Activated CD4-positive, CD25-positive, alpha-beta regulatory T cell treated with anti-CD3 and anti-CD28 coated beads, Interleukin-2, amount 50 U/mL, for 72 hours (primary cell): ENCODE measurements at places on chromosomes 12 and 14.

DNA sequence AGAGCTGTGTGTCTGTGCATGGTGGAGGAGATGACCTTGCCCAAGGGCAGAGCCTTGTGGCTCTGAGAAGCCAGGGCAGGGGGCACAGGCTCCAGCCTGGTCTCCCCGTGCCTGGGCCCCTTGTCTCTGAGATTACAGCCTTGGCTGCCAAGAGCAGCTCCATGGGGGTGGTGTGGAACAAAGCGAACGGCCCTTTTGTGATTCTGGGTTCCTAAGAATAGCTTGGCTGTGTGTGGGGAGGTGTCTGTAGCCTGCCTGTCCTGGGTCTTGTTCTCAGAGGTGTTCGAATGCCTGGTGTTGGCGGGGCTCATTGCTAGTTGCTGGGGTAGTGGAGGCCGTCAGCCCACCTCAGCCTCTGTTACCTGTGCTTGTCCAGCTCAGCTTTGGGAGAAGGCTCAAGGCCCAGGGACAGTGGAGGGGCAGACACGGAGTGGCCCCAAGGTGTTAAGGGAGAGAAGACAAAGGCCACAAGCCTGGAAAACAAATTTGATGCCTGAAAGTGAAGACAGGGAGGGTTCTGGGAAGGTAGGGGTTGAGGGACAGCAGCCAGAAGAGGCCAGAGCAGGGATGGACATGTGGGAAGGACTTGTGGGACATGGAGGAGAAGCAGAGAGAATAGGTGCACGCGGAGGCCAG, 7.4 kb upstream of the MYH7 start:
- no peak for DNase-seq

- DNase-seq, result no peak
These were observed 31.1 kb downstream of the CALM1 start for GRCh38 chr14:90427848-90428426.

- DNase-seq, result no peak
These were observed 8.9 kb upstream of the LTA4H start for GRCh38 chr12:96044017-96044942.

DNA sequence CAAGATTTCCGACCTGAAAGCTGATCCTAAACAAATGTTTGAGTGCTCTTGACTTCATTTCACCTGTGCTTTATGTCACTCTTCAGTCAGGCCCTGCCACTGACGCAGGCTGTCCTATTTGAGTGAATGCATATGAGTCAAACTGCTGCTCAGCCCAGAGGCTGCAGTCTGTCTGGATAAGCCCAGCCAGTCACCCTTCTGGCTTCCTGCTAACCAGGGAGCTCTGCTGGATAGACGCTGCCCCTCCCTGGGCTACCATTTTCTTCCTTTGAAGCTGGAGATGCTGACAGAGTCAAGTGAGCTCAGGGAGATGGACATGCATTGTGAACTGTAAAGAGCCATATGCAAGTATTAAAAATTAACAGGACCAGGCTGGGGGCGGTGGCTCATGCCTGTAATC, 5.1 kb upstream of the TUNAR start:
- DNase-seq, result no peak

GRCh38 chr12:77925536-77926108, 94.9 kb downstream of the NAV3 start:
- DNase-seq, result no peak

DNA sequence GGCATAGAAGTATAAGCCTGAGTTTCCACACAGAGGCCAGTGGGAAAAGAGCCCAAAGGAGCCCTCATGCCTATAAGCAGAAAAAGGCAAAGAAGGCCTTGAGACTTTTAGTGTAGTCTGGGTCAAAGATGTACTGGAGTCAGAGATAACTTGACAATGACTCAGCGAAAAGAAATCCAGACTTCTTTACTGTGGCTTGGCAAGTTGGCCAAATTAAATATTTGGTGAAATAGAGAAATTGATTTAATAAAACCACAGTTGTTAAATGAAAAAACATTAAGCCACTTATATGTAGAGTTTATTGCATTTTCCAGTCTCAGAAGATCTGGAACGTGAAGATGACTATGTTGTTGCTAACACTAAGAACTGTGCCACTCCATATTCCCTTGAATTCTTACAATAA, 105.1 kb downstream of the TMTC3 start:
- DNase-seq, result no peak

DNA sequence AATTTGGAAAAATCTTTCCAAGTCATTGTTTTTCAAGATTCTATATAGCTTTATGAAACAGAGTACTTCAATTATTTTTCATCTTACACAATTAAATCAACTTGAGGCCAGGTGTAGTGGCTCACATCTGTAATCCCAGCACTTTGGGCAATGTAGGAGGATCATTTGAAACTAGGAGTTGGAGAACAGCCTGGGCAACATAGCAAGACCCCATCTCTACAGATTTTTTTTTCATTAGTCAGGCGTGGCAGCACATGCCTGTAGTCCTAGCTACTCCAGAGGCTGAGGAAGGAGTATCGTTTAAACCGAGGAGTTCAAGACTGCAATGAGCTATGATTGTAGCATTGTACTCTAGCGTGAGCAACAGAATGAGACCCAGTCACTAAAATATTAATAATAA, 72.9 kb downstream of the BMP4 start:
- no peak for DNase-seq

- no peak for DNase-seq
These were observed 1.8 kb downstream of the BAG5 start for GRCh38 chr14:103560691-103561090.

DNA sequence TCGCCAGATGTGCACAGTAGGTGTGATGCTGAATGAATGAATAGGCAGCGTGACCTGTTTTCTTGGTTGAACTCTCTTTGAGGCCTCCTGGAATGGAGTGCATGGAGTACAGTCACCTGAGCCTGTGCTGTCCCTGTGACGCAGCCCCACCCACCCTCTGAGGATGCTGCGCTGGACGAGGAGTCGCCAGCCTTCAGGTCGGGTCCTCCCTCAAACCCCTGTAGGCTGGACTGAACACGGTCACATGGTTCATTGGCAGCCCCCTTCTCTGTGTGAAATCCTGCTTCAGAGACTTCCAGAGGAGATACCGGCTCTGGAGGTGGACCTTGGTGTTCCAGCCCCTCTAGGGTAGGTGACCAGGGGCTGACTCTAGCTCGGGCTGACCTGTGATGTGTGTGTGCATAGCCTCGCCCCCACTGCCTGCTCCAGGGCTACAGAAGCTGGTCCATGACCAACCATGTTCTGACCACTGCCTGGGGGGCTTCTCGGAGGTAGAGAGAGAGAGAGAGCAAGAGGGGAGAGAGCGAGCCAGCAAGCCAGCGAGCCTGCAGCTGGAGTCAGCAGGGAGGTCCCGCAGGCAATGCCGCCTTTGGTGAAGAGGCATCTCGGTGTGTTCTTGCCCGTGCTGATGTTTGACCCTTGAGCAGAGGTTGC, 158.0 kb upstream of the RTL1 start:
- DNase-seq, result no peak

DNA sequence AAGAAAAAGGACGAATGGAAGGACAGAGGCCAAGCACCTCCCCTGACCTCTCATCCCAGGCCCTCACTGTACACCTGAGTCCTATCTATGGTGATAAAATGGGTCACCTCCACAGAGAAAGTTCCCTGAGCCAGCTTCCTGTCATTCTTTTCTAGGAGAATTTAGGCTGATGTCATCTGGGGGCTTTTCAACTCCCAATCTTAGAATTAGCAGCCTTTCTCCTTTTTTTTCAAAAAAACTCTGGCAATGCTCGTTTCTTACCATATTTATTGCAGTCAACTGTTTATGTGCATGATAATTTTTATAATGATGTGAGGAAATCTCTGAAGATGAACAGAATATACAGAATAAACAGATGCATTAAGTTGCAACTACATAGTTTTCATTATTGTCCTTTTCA, 177.6 kb downstream of the SNAPC1 start:
- no peak for DNase-seq

- no peak for DNase-seq
These were observed 2.7 kb downstream of the DEGS2 start for GRCh38 chr14:100156776-100157175.

DNA sequence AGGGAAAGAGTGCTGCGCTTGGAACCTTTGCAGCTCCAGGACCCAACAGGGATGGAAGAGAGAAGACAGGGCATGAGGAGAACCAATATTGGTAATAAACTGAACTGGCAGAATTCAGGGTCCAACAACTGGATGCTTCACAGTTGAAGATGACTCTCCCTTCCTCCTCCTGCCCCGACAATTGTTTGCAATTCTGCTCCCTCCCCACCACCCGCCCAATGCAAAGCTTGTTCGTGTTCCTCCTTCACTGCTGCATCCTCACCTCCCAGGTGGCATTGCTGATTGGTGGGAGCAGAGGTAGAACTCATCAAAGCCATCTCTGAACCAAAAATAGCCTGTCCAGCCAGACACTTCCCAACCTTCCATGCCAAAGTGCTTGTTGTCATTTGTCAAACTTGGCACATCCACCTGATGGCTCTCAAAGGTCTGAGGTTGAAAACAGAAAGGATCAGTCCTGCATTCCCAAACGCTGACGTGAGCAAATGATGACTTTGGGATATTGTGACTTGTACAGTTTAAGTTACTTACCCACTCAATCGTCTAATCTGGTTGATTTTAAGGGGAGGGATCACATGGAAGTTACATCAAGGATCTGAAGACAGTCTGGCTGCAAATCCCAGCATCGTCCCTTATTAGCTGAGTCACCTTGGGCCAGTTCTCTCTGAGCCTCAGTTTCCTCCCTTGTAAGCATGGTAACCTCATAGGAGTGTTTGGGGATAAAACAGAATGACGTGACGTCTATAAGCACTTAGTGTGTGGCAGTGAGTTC, 242.6 kb upstream of the CRY1 start:
- no peak for DNase-seq

DNA sequence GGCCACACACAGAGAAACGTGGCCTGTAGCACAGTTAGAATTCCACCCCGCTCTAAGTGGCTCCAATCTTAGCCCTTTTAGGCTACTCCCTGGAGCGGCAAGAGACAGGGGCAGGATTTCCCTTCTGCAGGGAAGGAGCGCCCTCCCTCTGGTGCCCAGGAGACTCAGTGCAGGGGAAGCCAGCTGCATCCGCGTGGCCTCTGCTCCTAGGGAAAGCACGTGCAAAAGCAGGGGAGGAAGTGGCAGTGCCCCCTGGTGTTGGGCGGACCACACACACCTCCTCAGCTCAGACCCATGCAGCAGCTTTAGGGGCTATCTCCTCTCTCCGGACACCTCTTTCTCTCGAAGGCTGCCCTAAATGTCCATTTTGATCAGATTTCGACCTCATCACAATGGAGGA, 50.0 kb downstream of the SPRING1 start:
- DNase-seq, result no peak

DNA sequence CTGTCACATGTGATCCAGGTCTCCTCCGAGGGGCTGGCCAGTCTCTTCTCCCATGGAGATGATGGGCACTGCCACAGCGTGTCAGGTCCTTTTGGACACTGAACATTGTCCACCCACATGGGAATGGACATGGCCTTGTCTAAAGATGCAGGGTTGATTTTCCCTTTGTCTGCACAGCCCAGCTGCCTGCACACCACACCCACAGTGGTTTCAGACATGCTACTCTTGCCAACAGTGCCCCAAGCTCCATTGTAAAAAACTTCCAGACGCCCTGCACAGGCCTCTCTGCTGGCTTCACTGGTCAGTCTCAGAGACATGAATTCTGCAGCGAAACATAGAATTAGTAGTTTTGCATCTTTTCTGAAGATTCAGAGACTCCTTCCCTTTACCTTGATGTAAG, 18.5 kb downstream of the CD163 start:
- no peak for DNase-seq

DNA sequence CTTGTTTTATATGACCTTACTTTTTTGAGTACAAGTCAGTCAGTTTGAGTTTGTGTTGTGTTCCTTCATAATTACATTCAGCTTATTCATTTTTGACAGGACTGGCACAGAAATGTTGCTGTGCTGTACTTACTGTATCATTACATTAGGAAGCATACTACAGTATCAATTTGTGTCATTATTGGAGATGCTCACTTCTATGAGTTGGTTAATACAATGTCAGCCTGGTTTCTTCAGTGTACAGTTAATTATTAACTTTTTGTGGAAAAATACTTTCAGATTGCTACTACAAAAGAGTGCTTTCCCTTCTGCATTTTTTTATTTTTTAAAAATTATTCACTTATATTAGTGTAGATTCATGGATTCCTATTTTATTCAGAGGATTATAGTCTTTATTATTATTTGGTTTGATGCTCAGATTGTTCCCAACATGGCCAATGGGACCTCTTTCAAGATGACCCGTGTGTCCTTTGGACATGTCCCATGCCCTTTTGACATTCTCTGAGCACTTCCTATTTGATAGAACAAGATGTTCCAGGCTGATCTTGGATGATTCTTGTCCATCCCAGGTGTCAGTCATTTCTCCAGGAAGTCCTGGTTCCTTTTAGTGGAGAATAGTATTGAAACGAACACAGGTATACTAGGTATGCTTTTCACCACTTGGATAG, 66.6 kb downstream of the MON2 start:
- DNase-seq, result no peak

DNA sequence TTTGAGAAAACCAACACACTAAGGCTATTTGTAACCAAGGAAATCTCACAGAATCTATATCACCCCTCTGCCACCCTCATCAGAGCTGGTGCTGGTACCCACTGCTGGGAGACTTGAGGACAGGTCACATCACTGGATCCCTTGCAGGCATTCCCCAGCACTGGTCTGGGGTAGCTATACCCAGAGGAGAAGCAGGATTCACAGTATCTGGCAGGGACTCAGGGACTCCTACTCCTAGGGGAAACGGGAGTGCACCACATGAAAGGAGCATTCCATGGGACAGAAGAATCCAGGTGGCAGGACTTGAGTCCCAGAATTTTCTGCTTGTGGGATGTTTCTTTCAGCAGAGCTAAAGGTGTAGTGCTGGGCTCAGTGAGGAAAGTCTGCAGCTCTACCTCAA, 223.2 kb downstream of the ADGRD1 start:
- no peak for DNase-seq

- DNase-seq, result no peak
These were observed 142.3 kb downstream of the PCNX1 start for GRCh38 chr14:71049435-71050133.

GRCh38 chr14:92651758-92652406, 96.5 kb downstream of the LGMN start:
- DNase-seq, result peak; percentile 67

GRCh38 chr12:78331753-78332152, 501.1 kb downstream of the NAV3 start:
- no peak for DNase-seq

DNA sequence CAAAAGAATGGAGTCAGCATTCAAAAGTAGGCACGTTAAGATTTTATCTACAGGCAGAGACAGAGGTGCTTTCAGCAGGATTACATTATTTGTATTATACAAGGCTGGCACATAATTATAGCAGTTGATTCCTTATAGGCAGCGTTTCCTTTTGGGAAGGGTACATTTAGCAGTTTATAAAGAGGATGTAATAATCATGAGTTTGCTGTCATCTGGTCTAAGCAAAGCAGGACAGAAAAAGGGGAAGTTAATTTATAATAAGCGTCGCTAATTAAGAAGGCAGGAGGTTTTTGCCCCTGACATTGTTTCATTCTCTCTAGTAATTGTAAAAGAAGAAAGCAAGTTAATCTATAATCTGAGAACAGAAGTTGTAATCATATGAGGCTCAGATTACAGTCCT, 259.9 kb upstream of the MDGA2 start:
- DNase-seq, result no peak

- DNase-seq, result no peak
These were observed 181.3 kb downstream of the CCDC59 start for GRCh38 chr12:82176761-82177490.

GRCh38 chr14:51972566-51972965, 16.8 kb upstream of the RTRAF start:
- DNase-seq, result no peak

GRCh38 chr14:105855246-105855892, 329.0 kb downstream of the TMEM121 start:
- DNase-seq, result no peak
